Psoas muscle (tissue), 8 donors: ENCODE measurements at places on chromosomes 5 and 9. TPM values are rescaled to one million over a fixed set of nuclear protein-coding genes. Genes with fewer than 3 reads are reported as not detected.
A peak's percentile ranks its signal among the peaks of the same experiment; 100 is the strongest.

GRCh38 chr9:87595610-87596009 lies 97.9 kb downstream of the DAPK1 start:
- no peak for DNase-seq

DNA sequence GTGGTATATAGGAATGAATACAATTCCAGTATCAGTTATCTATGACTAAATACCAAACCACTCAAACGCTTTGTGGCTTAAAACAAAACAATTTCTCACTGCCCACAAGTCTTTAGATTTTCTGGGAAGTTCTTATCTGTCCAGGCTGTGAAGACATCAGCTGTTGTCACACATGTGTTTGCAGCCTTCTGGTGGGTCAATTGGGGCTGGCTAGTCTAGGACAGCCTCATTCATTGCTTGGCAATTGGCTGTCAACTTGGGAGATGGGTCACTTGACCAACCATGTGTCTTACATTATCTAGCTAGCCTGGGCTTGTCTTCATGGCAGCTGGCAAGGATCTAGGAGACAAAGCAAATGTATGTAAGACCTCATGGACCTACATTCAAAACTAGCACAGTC lies 53.8 kb upstream of the PAPPA start:
- DNase-seq, result no peak

GRCh38 chr5:143557061-143557818 lies 153.8 kb upstream of the NR3C1 start:
- no peak for DNase-seq

DNA sequence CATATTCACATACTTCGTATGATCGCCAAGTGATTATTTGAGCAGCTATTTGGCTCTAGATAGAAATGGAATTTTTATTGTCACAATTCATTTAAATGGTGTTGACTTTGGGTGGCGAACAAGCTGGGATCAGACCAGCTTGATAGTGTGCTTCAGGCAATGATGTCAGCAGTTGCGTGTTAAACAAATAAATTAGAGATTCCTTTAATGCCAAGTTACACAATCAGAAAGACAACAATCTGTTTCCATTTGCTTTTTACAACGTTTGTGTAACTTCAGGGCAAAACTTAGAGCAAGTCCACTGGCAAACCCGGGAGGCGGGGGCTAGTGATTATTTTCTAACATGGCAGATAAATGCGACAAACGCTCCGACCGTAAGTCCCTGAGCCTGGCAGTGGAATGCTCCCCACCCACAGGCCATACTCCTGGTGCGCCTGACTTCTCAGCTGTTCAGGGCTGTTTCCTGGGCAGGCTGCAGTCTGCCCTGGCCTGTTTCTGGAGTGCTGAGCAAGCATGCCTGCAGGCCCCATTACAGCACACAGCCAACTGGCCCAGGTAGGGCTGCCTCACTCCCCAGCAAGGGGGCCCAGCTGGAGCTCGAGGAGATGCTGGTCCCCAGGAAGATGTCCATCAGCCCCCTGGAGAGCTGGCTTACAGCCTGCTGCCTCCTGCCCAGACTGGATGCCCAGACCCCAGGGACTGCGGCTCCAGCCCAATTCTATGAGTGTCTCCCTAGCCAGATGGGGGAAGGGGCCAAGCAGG lies 88.7 kb downstream of the BASP1 start:
- no peak for DNase-seq

GRCh38 chr5:167743695-167744464 lies 547.6 kb upstream of the WWC1 start:
- DNase-seq, result no peak

GRCh38 chr5:31478901-31479300 lies 53.0 kb downstream of the DROSHA start:
- DNase-seq, result no peak

- peak; percentile 76 for DNase-seq
Observed at GRCh38 chr9:119968836-119969707, 599.8 kb upstream of the BRINP1 start.

GRCh38 chr9:83620841-83621636 lies 1.9 kb upstream of the IDNK start:
- no peak for DNase-seq

DNA sequence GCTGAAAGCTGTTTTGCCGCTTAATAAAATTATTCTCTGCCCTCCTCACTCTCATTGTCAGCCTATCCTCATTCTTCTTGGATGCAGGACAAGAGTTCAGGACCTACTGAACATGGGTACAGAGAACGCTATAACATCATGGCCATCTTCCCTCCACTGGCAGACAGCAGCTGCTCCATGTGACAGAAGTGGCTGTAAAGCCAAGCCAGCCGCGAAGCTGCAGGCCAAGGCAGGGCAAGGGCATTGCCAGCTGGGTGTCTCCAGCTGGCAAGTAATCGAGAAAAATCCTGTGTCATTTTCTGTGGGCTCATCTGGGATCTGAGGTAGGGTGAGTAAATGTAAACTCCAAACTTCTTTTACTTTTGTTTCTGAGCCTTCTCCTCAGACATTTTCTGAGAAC lies 84.8 kb downstream of the SLC25A46 start:
- no peak for DNase-seq

DNA sequence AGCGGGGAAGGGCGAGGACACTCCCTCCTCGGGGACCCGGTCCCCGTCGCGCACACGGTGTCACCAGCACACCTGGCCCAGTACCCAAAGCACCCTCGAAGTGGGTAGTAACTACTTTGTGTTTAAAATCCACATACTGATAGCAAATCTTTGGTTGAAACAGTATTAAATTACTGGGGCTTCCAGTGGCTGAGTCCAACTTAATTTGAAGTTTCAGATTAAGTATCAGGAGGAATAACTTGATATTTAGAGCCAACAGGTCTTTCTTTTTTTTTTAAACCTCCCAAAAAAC lies 615 bp downstream of the ATG10 start:
- DNase-seq, result no peak

DNA sequence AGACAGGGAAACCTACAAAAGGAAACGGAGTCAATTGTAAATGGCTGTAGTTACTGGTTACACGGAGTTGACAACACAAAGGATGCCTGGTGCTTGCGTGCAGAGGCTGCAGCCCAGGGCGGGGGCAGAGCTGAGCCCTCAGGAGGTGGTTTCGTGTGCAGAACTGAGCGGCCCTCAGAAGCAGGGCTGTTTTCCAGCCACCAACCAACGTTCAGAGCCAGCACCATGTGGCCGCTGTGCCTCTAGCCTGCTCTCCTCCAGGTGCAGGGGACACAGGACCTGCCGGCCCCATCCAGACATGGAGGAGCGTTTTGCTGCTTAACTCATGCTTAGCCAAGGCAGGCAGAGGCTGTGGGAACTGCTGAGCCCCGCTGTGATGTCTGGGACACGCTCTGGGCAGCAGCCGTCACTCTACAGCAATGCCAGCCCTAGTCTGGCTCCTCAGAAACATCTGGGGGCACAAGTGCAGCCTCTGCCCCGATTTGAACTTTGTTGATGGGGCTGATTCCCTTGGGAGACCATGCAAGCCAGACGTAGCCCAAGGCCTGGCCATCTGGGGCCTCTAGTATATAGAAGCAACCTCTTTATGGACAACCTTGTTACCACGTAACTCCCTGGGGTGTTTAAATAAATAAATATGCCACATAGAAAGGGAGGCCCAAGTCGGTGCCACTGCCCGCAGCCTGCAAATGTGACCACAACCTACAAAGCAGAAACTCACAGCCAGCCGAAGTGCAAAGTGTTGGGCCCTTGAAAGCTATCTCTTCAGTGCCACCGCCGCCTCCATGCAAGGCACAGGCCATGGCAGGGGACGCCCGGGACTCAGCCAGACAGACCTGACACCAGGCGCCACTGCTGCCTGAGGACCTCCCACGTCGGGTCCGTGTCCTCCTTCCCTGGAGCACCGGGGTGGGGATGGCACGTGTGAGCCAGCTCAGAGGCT lies 42.1 kb downstream of the NKD2 start:
- peak; percentile 38 for DNase-seq

DNA sequence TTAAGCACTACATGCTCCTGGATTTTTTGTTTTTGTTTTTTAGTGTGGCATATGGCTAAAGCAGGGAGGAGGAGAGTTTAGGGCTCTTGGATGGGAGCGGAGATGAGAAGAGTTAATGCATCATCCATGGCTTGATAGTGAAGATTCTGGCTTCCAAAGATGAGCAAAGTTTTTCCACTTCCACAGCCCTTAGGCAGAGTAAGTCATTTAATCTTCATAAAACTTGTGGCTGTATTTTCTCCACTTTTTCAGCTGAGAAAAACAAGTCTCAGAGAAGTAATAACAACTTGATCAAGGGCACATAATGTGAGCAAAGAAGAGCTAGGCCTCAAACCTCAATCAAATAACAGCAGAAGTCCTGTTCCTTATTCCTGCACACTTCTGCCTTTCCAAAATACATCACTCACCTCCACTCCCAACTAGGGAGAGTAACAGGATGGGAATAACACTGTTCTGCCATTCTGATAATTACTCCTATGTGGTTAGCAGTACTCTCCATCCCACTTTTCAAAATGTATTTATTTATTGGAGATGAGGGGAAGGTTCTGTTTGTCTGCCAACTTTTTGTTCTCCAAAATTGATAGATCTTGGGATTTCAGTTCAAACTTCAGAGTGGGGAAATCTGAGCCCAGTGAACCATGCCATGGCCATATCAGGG lies 53.7 kb upstream of the DPYSL3 start:
- no peak for DNase-seq

SLC36A3 gene
- not detected for total RNA-seq

POLR3G gene
- 1.0 TPM for total RNA-seq

PIP5KL1 gene
- total RNA-seq, result 0.44 TPM

OBP2B gene
- total RNA-seq, result not detected

ATP6V0E1 gene
- 163 TPM for total RNA-seq

PKN3 gene
- 3.5 TPM for total RNA-seq

STPG3 gene
- total RNA-seq, result not detected

GGTA1 gene
- total RNA-seq, result 0.50 TPM

BNIP1 gene
- 9.3 TPM for total RNA-seq

FBLL1 gene
- total RNA-seq, result not detected
